ENCODE measurements at places on chromosomes 3 and 15.

DNA sequence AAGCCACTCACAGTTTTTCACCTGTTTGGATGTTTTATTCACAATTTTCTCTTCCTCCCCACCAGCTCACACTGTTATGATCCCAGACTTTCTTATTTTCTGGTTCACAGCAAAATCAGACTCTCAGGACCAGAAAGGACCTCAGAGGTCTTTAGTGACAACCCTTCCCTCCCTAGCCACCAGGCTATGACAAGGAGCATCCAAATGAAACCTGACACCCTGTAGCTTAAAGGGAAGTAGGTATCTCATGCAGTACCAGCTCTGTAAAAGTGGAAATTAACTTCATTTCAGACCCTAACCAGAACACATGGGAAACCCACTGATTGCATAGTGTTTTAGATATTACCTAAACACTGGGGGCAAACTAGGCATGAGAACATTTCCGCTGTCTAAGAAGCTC is 45.3 kb downstream of the ATP13A5 start:
- no peak for DNase-seq
- no peak overlapping the region for H3K4me3 ChIP-seq
- H3K4me1 ChIP-seq = peaks cover 14% of the 10 kb centered on the region
- H3K27me3 ChIP-seq = peaks cover 4% of the 10 kb centered on the region
- no peaks in the 10 kb centered on the region for H3K36me3 ChIP-seq

GRCh38 chr3:145145461-145145860 is 1015.5 kb downstream of the PLOD2 start:
- H3K27ac ChIP-seq = no peak overlapping the region
- H3K4me1 ChIP-seq = no peaks in the 10 kb centered on the region
- no peaks in the 10 kb centered on the region for H3K36me3 ChIP-seq
- no peaks in the 10 kb centered on the region for H3K27me3 ChIP-seq

DNA sequence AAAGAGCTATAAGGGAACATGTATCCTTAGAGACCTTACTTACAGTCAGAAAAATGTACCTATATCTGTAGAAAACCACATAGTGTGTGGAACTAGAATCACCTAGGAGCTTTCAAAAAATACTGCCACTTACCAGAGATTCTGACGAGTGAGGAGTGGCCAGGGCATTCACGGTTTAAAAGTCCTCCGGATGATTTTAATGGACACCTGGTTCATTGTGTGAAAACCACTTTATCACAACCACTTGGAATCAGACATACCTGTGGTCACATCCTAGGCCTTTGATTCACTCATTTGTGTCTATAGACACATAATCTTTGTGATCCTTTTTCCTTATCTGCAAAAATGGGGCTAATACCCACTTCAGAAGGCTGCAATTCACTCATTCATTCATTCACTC is 159.8 kb downstream of the MBNL1 start:
- no peaks in the 10 kb centered on the region for H3K4me1 ChIP-seq
- H3K27me3 ChIP-seq = no peaks in the 10 kb centered on the region
- no peak overlapping the region for H3K4me3 ChIP-seq

- H3K4me3 ChIP-seq = no peak overlapping the region
- no peaks in the 10 kb centered on the region for H3K4me1 ChIP-seq
- no peak for DNase-seq
- H3K27me3 ChIP-seq = peaks cover 9% of the 10 kb centered on the region
- no peaks in the 10 kb centered on the region for H3K36me3 ChIP-seq
Measured at GRCh38 chr3:38154033-38154494, 11.3 kb upstream of the OXSR1 start.

- H3K27ac ChIP-seq = peak overlapping the region; percentile 45
- no peak for DNase-seq
- no peaks in the 10 kb centered on the region for H3K27me3 ChIP-seq
- peaks cover 37% of the 10 kb centered on the region for H3K36me3 ChIP-seq
- H3K4me1 ChIP-seq = peaks cover 54% of the 10 kb centered on the region
Measured at GRCh38 chr15:28959326-28959725, 73.6 kb downstream of the APBA2 start.

GRCh38 chr15:28044121-28044672 is 54.9 kb downstream of the OCA2 start:
- H3K27me3 ChIP-seq = peaks cover 20% of the 10 kb centered on the region
- no peak for DNase-seq
- no peak overlapping the region for H3K27ac ChIP-seq
- peaks cover 11% of the 10 kb centered on the region for H3K4me1 ChIP-seq
- H3K36me3 ChIP-seq = no peaks in the 10 kb centered on the region

- H3K36me3 ChIP-seq = peaks cover 27% of the 10 kb centered on the region
- DNase-seq = no peak
- H3K4me3 ChIP-seq = no peak overlapping the region
- H3K4me1 ChIP-seq = peaks cover 63% of the 10 kb centered on the region
Measured at GRCh38 chr15:70047386-70048197, 50.1 kb downstream of the TLE3 start.

DNA sequence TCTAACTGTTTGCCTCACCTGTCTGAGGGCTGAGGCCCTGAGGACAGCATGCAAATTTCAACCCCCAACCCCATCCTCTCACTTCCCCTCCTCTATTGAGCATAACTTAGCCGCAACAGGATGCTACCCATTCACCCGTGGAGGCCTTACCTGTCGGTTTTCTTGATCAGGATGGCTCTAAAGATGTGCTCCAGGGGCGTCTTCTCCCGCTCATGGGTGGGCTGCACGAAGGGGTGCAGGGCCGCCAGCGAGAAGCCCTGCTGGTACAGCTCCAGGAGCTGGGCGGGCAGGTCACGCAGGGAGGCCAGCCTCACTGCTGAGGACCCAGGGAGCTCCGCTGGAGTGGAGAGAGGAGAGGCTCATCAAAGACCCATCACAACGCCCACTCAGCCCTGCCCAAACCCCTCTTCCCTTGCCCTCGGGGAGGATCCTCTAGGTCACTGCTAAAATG is 79.8 kb downstream of the RFTN1 start:
- H3K36me3 ChIP-seq = peaks cover 27% of the 10 kb centered on the region
- no peak overlapping the region for H3K27ac ChIP-seq
- DNase-seq = no peak

DNA sequence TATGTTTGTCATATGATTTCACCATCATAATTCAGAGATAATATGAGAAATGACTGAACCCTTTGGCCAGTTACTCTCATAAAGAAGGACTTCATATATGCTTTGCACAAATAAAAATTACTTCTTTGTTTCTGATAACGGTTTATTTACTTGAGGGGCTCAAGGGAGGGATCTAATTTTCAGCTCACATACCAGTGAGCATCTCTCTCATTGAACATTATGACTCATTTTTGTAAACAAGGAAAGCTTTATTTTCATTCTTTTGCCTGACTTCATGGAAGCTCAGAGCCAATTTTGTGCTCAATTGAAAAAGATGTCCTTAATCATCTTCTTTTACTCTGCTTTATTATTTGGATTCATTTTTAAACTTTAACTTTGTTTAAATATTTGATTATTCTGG is 5.8 kb downstream of the NLGN1 start:
- no peak overlapping the region for H3K4me3 ChIP-seq
- no peak overlapping the region for H3K27ac ChIP-seq
- DNase-seq = no peak
- H3K27me3 ChIP-seq = no peaks in the 10 kb centered on the region

- no peak overlapping the region for H3K27ac ChIP-seq
- H3K36me3 ChIP-seq = peaks cover 27% of the 10 kb centered on the region
- DNase-seq = no peak
Measured at GRCh38 chr3:123832692-123833397, 51.3 kb downstream of the MYLK start.

- peaks cover 9% of the 10 kb centered on the region for H3K27me3 ChIP-seq
- H3K4me1 ChIP-seq = peaks cover 49% of the 10 kb centered on the region
- H3K4me3 ChIP-seq = no peak overlapping the region
- no peak for DNase-seq
- H3K27ac ChIP-seq = no peak overlapping the region
Measured at GRCh38 chr3:37223576-37223975, 49.2 kb upstream of the LRRFIP2 start.

GRCh38 chr3:16257309-16257708 is 7.4 kb downstream of the DPH3 start:
- no peak for DNase-seq
- peaks cover 5% of the 10 kb centered on the region for H3K36me3 ChIP-seq
- no peaks in the 10 kb centered on the region for H3K4me1 ChIP-seq
- H3K4me3 ChIP-seq = no peak overlapping the region

GRCh38 chr3:55877703-55878102 is 390.6 kb upstream of the WNT5A start:
- no peaks in the 10 kb centered on the region for H3K36me3 ChIP-seq
- no peaks in the 10 kb centered on the region for H3K27me3 ChIP-seq
- H3K4me1 ChIP-seq = peaks cover 46% of the 10 kb centered on the region
- DNase-seq = no peak
- no peak overlapping the region for H3K4me3 ChIP-seq

- no peak overlapping the region for H3K27ac ChIP-seq
- H3K4me3 ChIP-seq = no peak overlapping the region
- H3K4me1 ChIP-seq = peaks cover 17% of the 10 kb centered on the region
- H3K27me3 ChIP-seq = no peaks in the 10 kb centered on the region
Measured at GRCh38 chr3:191339316-191339917, 9.1 kb upstream of the UTS2B start.

- no peaks in the 10 kb centered on the region for H3K27me3 ChIP-seq
- H3K36me3 ChIP-seq = no peaks in the 10 kb centered on the region
- no peaks in the 10 kb centered on the region for H3K4me1 ChIP-seq
Measured at GRCh38 chr3:114941626-114942309, 205.3 kb downstream of the ZBTB20 start.

GRCh38 chr3:4708230-4708629 is 215.1 kb downstream of the ITPR1 start:
- H3K4me1 ChIP-seq = no peaks in the 10 kb centered on the region
- peak overlapping the region; percentile 92 for H3K27ac ChIP-seq
- H3K36me3 ChIP-seq = peaks cover 59% of the 10 kb centered on the region
- H3K4me3 ChIP-seq = no peak overlapping the region
- H3K27me3 ChIP-seq = no peaks in the 10 kb centered on the region
- DNase-seq = no peak

DNA sequence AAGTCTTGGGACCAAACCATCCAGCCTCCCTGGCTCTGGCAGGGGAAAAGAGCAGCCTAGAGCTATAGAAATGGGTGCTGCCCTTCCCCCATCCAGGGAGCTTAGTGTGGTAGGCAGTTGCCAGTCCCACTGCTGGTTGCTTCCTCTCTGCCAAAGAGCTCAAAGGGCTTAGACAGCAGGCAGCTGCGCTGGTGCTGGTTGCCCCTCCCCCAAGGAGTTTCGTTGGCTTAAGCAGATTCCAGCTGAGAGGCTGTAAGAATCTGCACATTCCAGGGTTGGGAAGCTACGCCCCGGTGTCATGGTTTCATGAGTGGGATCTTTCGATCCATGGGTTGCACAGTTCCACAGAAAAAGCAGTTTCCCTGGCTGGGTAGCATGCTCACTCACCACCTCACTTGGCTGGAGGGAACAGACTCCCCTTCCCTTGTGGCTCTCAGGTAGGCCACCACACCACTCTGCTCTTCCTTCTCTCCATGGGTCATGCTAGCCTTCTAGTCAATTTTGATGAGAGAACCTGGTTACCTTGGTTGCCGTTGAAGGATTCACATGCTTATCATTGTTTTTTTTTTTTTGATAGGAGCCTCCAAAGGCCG is 195.1 kb downstream of the EPHA6 start:
- H3K36me3 ChIP-seq = no peaks in the 10 kb centered on the region
- DNase-seq = peak; percentile 10
- H3K27ac ChIP-seq = no peak overlapping the region
- no peaks in the 10 kb centered on the region for H3K4me1 ChIP-seq
- peaks cover 8% of the 10 kb centered on the region for H3K27me3 ChIP-seq

- no peaks in the 10 kb centered on the region for H3K4me1 ChIP-seq
- H3K4me3 ChIP-seq = no peak overlapping the region
- H3K27ac ChIP-seq = no peak overlapping the region
- H3K27me3 ChIP-seq = peaks cover 5% of the 10 kb centered on the region
- H3K36me3 ChIP-seq = no peaks in the 10 kb centered on the region
Measured at GRCh38 chr3:122305818-122306621, 19.0 kb upstream of the CSTA start.

GRCh38 chr3:50160561-50160983 is 5.4 kb downstream of the SEMA3F start:
- H3K27me3 ChIP-seq = no peaks in the 10 kb centered on the region
- H3K27ac ChIP-seq = no peak overlapping the region
- H3K4me1 ChIP-seq = peaks cover 92% of the 10 kb centered on the region
- peaks cover 44% of the 10 kb centered on the region for H3K36me3 ChIP-seq

GRCh38 chr15:72249142-72249810 is 18.3 kb upstream of the PKM start:
- no peaks in the 10 kb centered on the region for H3K27me3 ChIP-seq
- no peak overlapping the region for H3K27ac ChIP-seq
- no peaks in the 10 kb centered on the region for H3K4me1 ChIP-seq
- DNase-seq = no peak
- H3K36me3 ChIP-seq = peaks cover 59% of the 10 kb centered on the region

DNA sequence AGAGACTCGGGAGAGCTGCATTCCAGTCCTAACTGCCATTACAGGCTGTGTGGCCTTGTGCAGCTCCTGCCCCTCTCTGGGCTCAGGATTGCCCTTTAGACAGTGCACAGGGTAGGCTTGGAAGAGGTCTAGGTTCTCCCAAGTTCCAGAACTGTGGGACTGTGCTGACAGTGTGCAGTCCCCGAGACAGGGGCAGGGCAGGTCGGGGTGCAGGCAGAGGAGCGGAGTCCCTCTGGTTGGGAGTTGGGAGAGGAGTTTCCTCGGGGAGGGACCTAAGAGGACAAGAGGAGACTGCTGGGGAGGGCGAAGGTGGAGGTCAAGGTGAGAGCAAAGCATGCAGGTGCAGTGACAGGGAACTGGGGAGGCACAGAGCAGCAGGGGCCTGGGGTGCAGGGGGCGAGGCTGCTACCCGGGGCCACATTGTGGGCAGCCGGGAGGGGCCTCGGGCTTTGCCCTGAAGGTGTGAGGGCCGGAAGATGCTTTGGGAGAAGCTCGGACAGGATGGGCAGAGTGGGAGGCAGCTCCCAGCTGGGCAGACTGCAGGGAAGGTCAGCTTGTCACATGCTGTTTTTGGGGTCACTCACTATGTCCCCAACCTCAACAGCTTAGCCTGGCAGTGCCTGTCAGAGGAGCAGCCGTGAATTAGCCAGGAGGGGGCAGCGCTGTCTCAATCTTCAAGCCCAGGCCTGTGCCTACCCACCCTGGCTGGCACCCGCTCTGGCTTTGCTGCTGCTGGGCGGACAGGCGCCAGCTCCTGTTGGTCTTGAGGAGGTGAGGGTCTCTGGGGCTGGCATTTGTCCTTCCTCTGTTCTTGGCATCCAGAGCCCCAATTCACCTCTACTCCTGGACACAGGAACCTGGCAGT is 15.4 kb upstream of the CSPG4 start:
- H3K27me3 ChIP-seq = peaks cover 15% of the 10 kb centered on the region
- no peak overlapping the region for H3K27ac ChIP-seq
- peak; percentile 58 for DNase-seq
- H3K36me3 ChIP-seq = no peaks in the 10 kb centered on the region

DNA sequence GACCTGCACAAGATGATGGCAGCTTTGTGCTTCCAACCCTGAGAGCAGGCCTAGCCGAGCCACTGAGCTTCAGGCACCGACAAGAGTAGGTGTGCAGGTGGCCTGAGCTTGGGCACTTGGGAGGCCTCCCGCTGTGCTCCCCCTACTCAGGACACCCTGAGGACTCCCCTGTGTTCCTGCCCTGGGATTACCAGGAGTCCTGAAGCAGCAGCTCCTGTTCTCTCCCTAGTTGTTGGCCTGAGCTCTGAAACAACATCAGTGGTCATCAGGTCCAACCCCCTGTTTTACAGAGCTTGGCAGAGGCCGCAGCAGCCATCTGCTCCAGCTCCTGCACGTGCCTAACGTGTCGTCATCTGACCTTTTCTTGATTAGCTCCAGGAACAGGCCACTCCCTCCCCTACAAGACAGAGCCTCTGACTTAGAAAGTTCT is 8.0 kb upstream of the MESP2 start:
- peaks cover 67% of the 10 kb centered on the region for H3K27me3 ChIP-seq
- DNase-seq = no peak
- no peak overlapping the region for H3K27ac ChIP-seq
- no peaks in the 10 kb centered on the region for H3K4me1 ChIP-seq

GRCh38 chr3:183318877-183319276 is 65.8 kb downstream of the B3GNT5 start:
- H3K27me3 ChIP-seq = peaks cover 4% of the 10 kb centered on the region
- no peak overlapping the region for H3K4me3 ChIP-seq
- H3K4me1 ChIP-seq = peaks cover 5% of the 10 kb centered on the region
- no peak overlapping the region for H3K27ac ChIP-seq

All from nephron progenitor cell (in vitro differentiated cells).